Fibroblast of skin of right biceps (primary cell): ENCODE measurements at places on chromosomes 12 and 14.

DNA sequence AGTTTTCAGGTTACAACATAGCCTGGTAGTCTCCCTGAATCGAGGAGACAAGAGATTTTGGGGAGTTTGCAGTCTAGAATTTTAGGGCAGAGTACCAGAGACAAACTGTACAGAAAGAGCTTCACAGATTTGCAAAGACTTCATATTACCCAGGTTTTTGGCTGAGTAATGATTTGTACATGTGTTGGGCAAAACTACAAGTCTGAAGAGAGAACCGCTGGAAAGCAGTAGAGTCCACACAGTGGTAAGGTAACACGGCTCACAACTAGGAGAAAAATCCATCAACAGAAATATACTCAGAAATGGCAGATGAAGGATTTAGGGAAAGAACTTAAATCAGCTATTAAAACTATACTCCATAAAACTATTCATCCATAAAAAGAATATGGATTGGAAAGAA lies 25.7 kb downstream of the FBXO33 start:
- DNase-seq, result no peak

- no peak for DNase-seq
These were observed 130.0 kb downstream of the SLC15A4 start for GRCh38 chr12:128693771-128694170.

GRCh38 chr12:105443802-105444652 lies 113.5 kb downstream of the C12orf75 start:
- DNase-seq, result peak; percentile 51

- DNase-seq, result peak; percentile 10
These were observed 225.2 kb downstream of the FUT8 start for GRCh38 chr14:65637780-65638179.

DNA sequence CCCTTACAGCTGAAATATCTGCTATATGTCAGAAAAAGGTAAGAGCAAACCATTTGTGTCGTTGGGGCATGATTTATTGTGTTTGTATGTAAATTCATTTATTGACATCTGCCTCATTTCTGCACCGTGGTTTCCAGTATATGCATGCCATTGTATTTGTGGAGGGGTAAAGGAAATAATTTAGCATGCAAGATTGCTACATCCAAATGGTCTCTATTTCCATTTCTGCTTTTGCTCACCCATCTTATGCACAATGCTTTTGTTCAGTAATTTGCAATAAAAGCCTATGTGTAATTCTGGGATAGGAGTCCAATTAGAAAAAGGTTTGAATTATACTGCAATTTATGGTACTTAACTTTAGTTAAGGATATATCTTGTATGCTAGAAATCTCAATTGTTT lies 101.8 kb downstream of the UNC79 start:
- no peak for DNase-seq

DNA sequence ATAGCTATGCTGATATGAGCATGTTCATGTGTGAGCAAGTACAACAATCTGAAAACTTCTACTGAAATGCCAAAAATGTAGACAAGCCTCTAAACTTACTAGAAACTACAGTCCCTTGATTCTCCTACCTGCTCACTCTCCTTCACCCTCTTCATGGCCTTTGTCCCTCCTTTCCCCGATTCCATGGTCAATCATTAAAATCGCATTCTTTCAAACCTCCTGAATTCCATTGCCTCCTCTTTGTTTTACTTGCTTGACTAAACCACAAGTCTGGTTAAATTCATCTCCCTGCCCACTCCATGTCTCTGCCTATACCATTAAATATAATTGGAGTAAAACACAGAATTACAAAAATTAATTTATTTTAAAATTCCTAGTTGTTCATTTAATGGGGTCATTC lies 33.0 kb upstream of the SSTR1 start:
- no peak for DNase-seq

GRCh38 chr14:20556500-20557211 lies 4.2 kb downstream of the RNASE9 start:
- no peak for DNase-seq

- no peak for DNase-seq
These were observed 81.4 kb upstream of the KRAS start for GRCh38 chr12:25332143-25332542.

- no peak for DNase-seq
These were observed 51.7 kb upstream of the TBX5 start for GRCh38 chr12:114457620-114458019.

- no peak for DNase-seq
These were observed 2.1 kb upstream of the EIF4B start for GRCh38 chr12:53004178-53004577.

- DNase-seq, result no peak
These were observed 17.1 kb upstream of the MED13L start for GRCh38 chr12:116294454-116295165.

GRCh38 chr12:68967046-68967445 lies 34.1 kb upstream of the CPM start:
- DNase-seq, result no peak

- DNase-seq, result no peak
These were observed 2.1 kb downstream of the RNF10 start for GRCh38 chr12:120536064-120536791.

GRCh38 chr12:105616971-105617540 lies 286.6 kb downstream of the C12orf75 start:
- peak; percentile 28 for DNase-seq

DNA sequence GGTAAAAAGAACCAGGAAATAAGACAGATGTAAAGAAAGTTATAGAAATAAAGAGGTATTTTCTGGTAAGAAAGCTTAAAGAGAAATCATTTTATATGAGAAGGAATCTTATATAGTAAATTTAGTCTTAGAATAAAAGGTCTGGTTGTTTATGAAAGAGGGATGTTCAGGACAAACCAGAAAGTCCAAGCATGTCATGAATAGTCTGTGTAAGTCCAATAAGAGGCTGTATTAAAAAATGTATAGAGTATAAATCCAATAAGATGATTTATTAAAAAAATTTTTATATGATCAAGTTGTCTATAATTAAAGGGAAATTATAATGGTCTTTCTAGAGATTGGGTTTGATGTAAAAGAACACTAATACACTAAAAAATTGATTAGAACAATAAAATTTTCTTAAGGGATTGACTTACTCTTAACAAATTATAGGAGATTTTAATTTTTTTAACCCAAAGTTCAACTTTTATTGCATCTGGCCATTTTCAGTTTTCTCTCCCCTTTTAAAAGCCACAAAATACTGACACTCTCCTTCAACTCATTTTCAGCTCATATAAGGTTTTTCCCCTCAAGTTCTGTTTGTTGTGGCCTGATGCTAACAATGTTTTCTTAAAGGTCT lies 35.1 kb downstream of the ST8SIA1 start:
- DNase-seq, result peak; percentile 39

DNA sequence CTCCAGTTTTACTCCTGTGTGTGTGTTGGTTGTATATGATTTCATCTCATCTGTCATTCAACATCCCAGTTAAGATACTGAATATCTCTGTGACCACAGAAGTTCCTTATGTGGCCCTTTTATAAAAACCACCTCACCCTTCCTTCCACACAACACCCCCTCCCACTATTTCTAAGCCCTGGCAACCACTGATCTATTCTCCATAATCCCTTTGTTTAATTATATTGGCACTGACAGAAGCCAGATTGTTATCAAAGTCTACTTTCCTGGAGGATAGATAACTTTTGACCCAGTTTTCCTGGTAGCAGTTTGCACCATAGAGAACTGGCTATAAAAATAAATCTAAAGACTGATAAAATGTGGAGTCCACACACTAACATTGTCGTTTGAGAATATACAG lies 902.8 kb downstream of the SLC16A7 start:
- no peak for DNase-seq

DNA sequence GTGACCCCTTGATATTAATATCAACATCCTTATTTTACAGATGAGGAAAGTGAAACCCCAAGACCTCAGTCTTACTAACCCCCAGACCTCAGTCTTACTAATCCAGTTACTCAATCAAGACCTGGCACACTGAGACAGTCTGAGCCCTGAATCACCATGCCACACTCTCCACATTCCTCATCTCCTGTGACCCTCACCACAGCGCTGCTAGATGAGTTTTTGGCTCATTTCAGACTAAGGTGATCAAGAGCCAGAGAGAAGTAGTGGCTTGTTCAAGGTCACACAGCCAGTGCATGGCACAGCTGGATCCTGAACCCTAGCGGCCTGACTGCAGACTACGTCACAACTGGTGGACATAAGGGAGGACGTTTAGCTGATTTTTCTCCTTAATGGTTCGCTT lies 579.2 kb downstream of the BCL11B start:
- peak; percentile 3 for DNase-seq

GRCh38 chr12:110134691-110135411 lies 10.7 kb downstream of the IFT81 start:
- DNase-seq, result peak; percentile 74

DNA sequence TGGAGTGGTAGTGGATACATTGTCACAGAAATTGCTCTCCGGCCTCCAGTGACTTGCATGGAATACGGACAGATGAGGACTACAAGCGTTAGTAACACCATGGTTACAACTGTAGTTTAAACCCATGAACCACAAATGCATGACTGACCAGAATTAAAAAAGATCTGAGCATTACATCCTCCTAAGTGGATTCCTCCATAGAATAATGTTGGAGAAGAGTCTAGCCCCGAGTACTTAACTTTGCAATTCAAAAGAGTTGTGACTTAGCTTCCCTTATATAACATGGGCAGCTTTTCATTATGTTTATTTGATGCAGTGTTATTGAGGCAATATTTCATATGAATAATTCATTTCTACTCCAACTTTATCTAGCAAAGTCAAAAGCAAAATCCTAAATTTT lies 457.2 kb upstream of the TMPO start:
- no peak for DNase-seq

DNA sequence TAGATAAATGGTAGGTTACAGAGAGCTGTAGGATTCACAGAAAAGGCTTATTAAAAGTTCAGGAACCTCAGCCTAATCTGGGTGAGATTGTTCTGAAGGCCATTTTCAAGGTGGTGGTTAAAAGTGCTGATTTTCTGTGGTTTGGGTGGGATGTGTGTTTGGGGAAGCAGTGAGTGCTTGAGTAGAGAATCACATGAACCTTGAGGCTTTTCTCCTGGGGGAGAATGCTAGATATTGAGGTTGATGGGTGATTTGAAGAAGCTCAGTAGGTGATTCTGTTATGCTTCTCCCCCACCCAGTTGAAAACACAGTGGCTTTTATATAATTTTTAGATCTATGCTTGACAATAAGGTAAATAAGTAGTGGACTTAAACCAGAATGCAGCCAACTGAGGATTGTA lies 420.9 kb downstream of the PCNX1 start:
- DNase-seq, result no peak
